ENCODE measurements at places on chromosomes 3 and 15.

DNA sequence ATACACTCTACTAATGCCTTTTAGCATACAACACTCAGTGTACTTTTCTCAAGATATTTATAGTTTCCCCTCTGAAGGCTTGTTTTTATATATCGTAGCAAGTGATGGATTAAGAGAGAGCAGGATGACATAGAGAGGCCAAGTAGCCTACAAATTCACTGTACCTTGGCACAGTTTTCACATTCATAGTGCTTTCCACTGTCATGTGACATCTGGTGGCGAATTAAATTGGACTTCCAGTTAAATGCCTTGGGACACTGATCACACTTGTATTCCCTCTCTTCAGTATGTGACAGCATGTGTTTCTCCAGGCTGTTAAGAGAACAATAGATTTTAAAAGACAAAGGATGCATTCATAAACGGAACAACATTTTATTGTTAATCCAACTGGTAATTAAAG lies 541.1 kb downstream of the MECOM start:
- DNase-seq = no peak

DNA sequence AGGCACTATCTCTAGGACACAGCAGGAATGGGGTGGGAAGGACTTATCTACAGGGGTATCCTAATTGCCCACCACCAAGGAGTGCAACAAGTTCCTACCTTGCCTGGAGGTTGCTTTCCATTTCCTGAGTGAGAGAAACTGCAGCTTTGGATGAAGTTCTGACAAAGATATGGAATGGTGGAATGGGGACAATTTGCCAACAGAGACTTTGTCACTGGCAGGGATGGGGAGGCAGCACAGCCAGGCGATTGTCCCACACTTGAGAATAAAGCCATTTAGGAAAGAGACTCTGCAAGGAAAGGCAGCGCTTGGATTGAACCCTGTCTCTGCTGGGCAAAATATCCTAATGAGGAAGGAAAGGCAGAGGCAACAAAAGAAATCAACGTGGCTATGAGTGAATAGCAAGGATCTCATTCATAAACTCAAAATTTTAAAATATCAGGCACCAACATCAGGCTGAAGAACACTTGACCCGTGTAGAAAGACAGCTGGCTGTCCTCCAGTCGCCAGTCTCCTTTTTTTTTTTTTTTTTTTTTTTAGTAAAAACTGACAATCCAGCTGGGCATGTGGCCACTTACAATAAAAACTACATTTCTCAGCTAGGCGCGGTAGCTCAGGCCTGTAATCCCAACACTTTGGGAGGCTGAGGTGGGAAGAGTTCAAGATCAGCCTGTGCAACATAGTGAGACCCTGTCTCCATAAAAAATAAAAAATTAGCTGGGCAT lies 31.6 kb upstream of the PDE8A start:
- DNase-seq = no peak

DNA sequence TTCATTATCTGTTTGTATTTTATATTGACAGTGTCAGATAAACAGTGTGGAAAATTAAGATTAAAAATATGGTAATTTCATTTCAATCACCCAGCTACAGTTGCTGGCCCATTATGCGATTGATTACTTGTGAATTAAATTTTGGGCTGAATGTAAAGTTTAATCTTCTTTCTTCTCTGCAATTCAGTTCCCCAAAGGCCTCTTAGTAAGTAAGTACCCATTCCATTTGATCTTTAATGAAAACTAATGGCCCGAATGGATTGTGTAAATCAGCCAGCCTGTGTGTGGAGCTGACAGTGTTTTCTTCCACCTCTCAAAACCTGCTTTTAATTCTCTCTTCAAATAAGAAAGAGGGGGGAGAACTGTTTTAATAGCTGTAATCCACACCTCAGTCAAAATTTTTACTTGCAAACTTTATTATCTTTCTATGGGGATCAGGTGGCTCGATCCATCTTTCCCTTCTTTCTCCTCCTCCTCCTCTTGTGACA lies 307.1 kb downstream of the IL20RB start:
- DNase-seq = no peak

DNA sequence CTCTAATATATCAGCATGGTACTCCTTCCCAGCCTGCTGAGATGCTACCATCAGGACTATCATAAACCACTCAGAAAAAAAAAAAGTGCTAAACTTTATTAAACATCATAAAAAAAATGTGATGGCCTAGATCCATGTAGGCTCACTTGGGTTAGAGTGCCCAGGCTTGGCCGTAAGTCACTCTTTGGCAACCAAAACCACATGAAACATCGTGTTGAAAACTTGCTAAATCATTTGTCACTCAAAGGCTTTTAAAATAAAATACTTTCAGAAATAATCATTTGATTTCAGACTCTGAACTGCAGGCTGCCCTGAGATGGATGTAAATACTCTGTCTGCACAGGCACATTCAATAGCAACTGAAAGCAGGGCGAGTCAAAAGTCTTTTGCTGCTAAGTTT lies 78.4 kb upstream of the WNT5A start:
- DNase-seq = no peak

- DNase-seq = no peak
Observed at GRCh38 chr3:94360987-94361386, 298.1 kb downstream of the NSUN3 start.

DNA sequence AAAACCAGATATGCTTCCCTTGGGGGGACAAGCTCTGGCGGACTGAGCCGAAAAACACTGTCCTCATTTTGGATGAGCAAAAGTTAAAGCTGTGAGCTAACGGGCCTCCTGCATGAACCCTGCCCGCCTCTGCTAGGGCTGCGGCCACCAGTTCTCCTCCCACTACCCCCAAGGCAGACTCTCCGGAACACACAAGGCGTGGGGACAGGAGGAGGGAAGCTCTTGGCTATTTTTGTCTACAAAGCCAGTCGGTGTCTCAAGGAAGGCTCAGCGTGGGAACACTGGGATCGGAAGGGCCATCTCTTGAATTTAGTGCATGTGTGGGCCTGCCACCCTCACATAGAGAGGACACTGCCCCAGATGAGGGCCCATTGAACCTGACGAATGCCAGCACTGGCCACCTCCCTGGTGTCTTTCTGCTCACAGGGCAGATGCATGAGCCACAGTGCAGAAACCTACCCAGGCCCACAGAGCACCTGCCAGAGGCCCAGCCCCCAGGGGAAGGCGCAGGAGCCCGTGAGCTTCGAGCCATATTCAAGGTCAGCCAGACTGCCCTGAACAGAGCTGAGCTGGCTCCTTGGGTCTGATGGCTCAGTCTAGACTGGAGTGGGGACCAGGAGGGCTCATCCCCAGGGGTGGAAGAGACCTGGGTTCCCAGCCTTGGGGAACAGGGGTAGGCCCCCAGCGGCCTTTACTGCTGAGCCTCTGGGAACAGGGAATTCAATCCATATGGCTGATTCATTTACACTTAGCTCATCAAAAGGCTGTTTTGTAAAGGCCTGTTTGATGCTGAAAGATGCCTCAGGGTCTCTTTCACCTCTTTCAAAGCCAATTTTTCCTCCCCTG lies 38.3 kb downstream of the HCN4 start:
- no peak for DNase-seq

Measured in RCC 7860 (cell line).